Smooth muscle cell of trachea (primary cell): ENCODE measurements at places on chromosomes 4 and X. TPM values are rescaled to one million over a fixed set of nuclear protein-coding genes. Genes with fewer than 3 reads are reported as not detected.

The SUPT20HL1 gene
- 0.15 and 0.17 TPM in 2 replicates for total RNA-seq

The IQSEC2 gene
- total RNA-seq = 11.6 and 12.2 TPM in 2 replicates

The SATL1 gene
- total RNA-seq = not detected in 2 replicates

The MUC7 gene
- not detected in 2 replicates for total RNA-seq

The FGD1 gene
- total RNA-seq = 8.9 and 9.3 TPM in 2 replicates

The FREM3 gene
- total RNA-seq = not detected in 2 replicates

The COL4A6 gene
- total RNA-seq = 0.83 and 1.5 TPM in 2 replicates

The CORIN gene
- 0.15 and 0.33 TPM in 2 replicates for total RNA-seq

The REELD1 gene
- total RNA-seq = not detected in 2 replicates

The PRKG2 gene
- total RNA-seq = 23.3 and 41.9 TPM in 2 replicates

The MAP9 gene
- 8.1 and 18.9 TPM in 2 replicates for total RNA-seq

The ARAP2 gene
- 1.2 and 1.6 TPM in 2 replicates for total RNA-seq

The CTBP1 gene
- 326 and 458 TPM in 2 replicates for total RNA-seq

The NIPAL1 gene
- not detected in 2 replicates for total RNA-seq

The CXCL10 gene
- total RNA-seq = 1.8 TPM in 1 of 2 replicates, not detected in the other

The MAPK10 gene
- 35.8 and 42.0 TPM in 2 replicates for total RNA-seq

The TRIM2 gene
- 90.9 and 127 TPM in 2 replicates for total RNA-seq

The CLCN3 gene
- total RNA-seq = 53.4 and 69.8 TPM in 2 replicates

The RTL5 gene
- total RNA-seq = 2.8 and 6.3 TPM in 2 replicates

The LRIT3 gene
- 0.15 TPM in 1 of 2 replicates, not detected in the other for total RNA-seq

The ZAR1 gene
- total RNA-seq = not detected in 2 replicates

The NDST3 gene
- total RNA-seq = not detected in 2 replicates

The NPY5R gene
- total RNA-seq = not detected in 2 replicates

The YY2 gene
- total RNA-seq = 2.5 and 2.8 TPM in 2 replicates

The CISD2 gene
- total RNA-seq = 20.5 and 26.8 TPM in 2 replicates

The ZNF732 gene
- 0.17 and 0.29 TPM in 2 replicates for total RNA-seq
